Cortex of kidney (tissue), 1 donor: ENCODE measurements at places on chromosomes 1 and 21.

DNA sequence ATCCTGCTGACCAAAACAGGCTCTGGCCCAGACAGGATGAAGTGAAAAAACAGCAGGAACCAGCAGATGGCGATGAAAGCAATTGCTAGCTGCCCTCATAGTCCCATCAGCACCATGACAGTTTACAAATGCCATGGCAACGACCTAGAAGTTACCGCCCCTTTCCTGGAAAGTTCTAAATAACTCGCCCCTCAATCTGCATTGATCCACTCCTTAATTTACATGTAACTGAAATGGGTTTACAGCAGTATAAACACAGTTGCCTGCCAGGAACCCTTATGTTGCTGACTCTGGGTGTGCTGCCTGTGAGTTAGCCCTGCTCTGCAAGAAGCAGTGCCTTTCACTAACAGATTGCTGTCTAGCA, 65.5 kb upstream of the CR1L start:
- no peak for DNase-seq

DNA sequence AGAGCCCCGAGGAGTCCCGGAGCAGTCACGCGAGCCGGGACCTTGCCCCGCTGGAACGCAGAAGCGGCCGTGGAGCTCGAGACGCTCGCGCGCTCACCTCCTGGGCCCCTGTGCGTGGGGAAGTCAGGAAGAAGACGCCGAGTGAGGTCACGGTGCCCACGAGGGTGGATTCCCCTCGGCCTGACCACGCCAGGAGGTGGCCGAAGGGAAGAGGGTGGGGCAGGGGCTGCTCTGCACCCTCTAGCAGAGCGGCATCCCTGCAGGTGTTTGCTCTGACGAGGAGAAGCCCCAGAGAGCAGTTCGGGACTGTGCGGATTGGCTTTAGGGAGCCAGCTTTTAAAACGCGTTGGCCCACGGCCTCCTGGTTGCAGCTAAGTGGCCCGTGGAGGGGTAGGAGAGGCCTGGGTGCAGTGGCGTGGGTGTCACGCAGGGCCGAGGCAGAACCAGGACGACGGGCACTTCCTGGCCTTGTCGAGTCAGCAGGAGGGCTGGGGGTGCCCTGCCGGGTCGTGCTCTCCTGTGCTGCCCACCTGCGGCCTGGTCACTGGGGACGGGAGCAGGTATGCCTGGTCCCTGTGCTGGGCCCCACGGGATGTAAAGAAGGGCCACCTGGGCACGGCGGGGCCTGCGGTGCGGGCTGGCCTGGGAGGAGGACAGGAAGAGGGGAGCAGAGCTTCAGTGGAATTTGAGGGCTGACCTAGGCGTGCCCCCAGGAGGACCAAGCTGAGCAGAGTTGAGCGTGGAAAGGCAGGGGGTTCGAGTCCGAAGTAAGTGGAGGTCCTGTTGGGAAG, 1.0 kb downstream of the PDXK start:
- DNase-seq = no peak

DNA sequence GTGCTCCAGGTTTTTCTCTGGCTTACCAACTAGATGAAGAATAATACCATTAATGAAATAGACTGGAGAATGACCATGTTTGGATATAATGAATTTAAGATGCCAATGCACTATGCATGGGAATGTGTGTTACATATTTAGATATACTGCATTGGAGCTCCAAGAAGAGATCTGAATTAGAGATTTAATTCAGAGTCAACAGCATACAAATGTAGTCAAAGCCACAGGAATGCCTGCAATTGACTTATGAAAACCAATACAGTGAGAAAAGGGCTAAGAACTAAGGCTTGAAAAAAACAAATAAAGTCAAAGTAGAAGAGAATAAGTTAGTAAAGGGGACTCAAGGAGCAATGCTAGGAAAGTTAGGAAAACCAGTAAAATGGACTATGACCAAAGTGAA, 59.1 kb downstream of the USP24 start:
- DNase-seq = no peak

GRCh38 chr1:201142849-201143725, 11.2 kb downstream of the TMEM9 start:
- no peak for DNase-seq

- no peak for DNase-seq
Observed at GRCh38 chr1:67723620-67724019, 38.6 kb downstream of the GADD45A start.
